ENCODE measurements at places on chromosomes 5 and 9.

DNA sequence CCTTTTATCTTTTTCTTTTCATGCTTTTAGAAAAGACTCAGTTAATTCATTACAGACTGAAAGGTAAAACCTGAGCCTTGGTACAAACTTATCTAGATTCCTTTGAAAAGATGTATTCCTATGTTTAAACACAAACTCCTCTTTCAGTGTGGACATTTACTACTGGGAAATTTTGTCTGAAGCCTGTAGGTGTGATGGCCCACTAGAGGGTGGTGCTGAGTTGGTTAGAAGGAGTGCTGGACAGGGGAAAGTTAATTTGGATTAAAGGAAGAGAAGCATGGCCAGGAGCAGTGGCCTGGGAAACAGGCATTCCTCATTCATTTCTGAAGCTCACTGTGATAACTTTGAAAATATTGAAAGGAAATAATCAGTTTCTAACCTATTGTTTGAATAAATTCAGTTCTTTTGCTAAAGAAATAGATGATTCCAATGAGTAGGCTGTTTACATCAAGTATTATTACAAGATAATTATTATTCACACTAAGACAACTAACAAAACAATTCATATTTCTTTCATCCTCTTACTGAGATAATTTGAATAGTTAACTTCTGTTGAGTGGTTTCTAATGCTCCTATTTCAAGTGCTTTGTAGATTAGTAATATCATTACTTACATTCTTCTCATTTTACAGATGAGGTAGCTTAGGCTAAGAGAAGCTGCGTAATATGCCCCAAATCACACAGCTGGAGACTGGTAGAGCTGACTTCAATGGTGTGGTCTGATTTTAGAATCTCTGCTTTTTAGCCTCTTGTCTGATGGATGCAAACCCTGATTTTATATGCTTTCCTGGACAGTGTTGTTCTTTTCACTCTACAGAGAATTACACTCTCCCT, 150.9 kb downstream of the ADGRV1 start:
- DNase-seq, result peak; percentile 54
- no peaks in the 10 kb centered on the region for H3K4me1 ChIP-seq
- no peaks in the 10 kb centered on the region for H3K36me3 ChIP-seq
- H3K27ac ChIP-seq, result no peak overlapping the region
- H3K4me3 ChIP-seq, result no peak overlapping the region

- no peak overlapping the region for H3K4me3 ChIP-seq
- no peaks in the 10 kb centered on the region for H3K27me3 ChIP-seq
- DNase-seq, result no peak
- H3K36me3 ChIP-seq, result no peaks in the 10 kb centered on the region
- no peaks in the 10 kb centered on the region for H3K4me1 ChIP-seq
Observed at GRCh38 chr5:15183520-15183919, 311.9 kb upstream of the ANKH start.

- H3K4me3 ChIP-seq, result no peak overlapping the region
- H3K27me3 ChIP-seq, result no peaks in the 10 kb centered on the region
- H3K36me3 ChIP-seq, result no peaks in the 10 kb centered on the region
- peaks cover 15% of the 10 kb centered on the region for H3K4me1 ChIP-seq
- no peak overlapping the region for H3K27ac ChIP-seq
Observed at GRCh38 chr5:174501461-174502069, 222.8 kb upstream of the MSX2 start.

- no peaks in the 10 kb centered on the region for H3K36me3 ChIP-seq
- H3K27me3 ChIP-seq, result no peaks in the 10 kb centered on the region
- H3K4me3 ChIP-seq, result no peak overlapping the region
Observed at GRCh38 chr5:33240558-33240957, 200.2 kb upstream of the TARS1 start.

GRCh38 chr5:40475561-40475960, 204.2 kb upstream of the PTGER4 start:
- no peaks in the 10 kb centered on the region for H3K4me1 ChIP-seq
- no peak overlapping the region for H3K4me3 ChIP-seq
- no peak overlapping the region for H3K27ac ChIP-seq
- H3K27me3 ChIP-seq, result no peaks in the 10 kb centered on the region

DNA sequence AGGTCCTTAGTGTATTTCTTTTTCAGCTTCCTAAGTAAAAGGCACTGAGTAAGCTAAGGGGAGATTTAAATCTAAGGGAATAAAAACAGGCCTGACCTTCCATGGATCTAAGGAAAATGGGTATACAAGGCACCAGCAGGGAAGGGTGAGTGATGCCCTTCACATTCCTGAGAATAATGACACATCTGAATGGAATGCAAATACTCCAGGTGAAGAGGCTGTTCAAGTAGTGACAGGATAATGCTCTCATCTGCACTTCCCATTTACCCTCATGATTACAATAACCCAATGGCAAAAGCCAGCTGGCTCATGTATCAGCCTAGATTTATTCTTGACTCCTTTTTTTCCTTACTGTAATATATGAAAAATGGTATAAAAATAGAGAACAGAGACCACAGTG, 216.2 kb upstream of the ACTBL2 start:
- H3K27me3 ChIP-seq, result no peaks in the 10 kb centered on the region
- no peak overlapping the region for H3K27ac ChIP-seq
- DNase-seq, result peak; percentile 46
- H3K36me3 ChIP-seq, result no peaks in the 10 kb centered on the region
- no peak overlapping the region for H3K4me3 ChIP-seq
